Spinal cord (tissue), 10 donors: ENCODE measurements at places on chromosomes 7 and 10. TPM values are rescaled to one million over a fixed set of nuclear protein-coding genes. Genes with fewer than 3 reads are reported as not detected.

Gene TMEM184A
- polyA plus RNA-seq: 2.3 TPM

Gene PRKCQ
- 10.9 TPM for polyA plus RNA-seq

Gene SLC4A2
- 89.8 TPM for polyA plus RNA-seq

Gene PROSER2
- polyA plus RNA-seq: 2.4 TPM

Gene BTRC
- 40.7 TPM for polyA plus RNA-seq

Gene EGR2
- 2.7 TPM for polyA plus RNA-seq

Gene OPALIN
- polyA plus RNA-seq: 0.83 TPM

Gene TMEM236
- polyA plus RNA-seq: 0.27 TPM

Gene IKZF5
- polyA plus RNA-seq: 17.5 TPM

Gene ADAMTS14
- 2.0 TPM for polyA plus RNA-seq

Gene RGR
- 12.1 TPM for polyA plus RNA-seq

Gene UCMA
- 0.42 TPM for polyA plus RNA-seq

Gene ACSL5
- 3.7 TPM for polyA plus RNA-seq

Gene CLRN3
- 0.36 TPM for polyA plus RNA-seq

Gene PRSS2
- not detected for polyA plus RNA-seq

Gene LIPM
- 0.21 TPM for polyA plus RNA-seq

Gene SKAP2
- 70.4 TPM for polyA plus RNA-seq

Gene TUBAL3
- 0.18 TPM for polyA plus RNA-seq

Gene TFEC
- polyA plus RNA-seq: 2.6 TPM

Gene RHOBTB1
- 19.8 TPM for polyA plus RNA-seq

Gene HMX2
- polyA plus RNA-seq: 0.68 TPM

Gene TMEM213
- polyA plus RNA-seq: 0.87 TPM

Gene CUBN
- 5.7 TPM for polyA plus RNA-seq

Gene WDR86
- 54.5 TPM for polyA plus RNA-seq

Gene GALNT17
- 44.9 TPM for polyA plus RNA-seq

Gene EBLN1
- polyA plus RNA-seq: not detected

Gene HYAL4
- polyA plus RNA-seq: 0.11 TPM

Gene AMPH
- 109 TPM for polyA plus RNA-seq

Gene SPDYE16
- 1.5 TPM for polyA plus RNA-seq

Gene C10orf105
- 13.9 TPM for polyA plus RNA-seq

Gene UMAD1
- polyA plus RNA-seq: 15.8 TPM

Gene OR2A5
- polyA plus RNA-seq: not detected

Gene HOXA3
- polyA plus RNA-seq: 36.9 TPM

Gene ZNF282
- polyA plus RNA-seq: 29.0 TPM
